Fibroblast of upper back skin (primary cell): ENCODE measurements at places on chromosomes 4 and X.

GRCh38 chr4:75916091-75916661 lies 13.9 kb upstream of the PPEF2 start:
- peak; percentile 23 for DNase-seq

- DNase-seq: no peak
Measured at GRCh38 chr4:67049446-67049845, 495.9 kb downstream of the CENPC start.

GRCh38 chrX:20767346-20767745 lies 500.6 kb upstream of the RPS6KA3 start:
- DNase-seq: no peak

DNA sequence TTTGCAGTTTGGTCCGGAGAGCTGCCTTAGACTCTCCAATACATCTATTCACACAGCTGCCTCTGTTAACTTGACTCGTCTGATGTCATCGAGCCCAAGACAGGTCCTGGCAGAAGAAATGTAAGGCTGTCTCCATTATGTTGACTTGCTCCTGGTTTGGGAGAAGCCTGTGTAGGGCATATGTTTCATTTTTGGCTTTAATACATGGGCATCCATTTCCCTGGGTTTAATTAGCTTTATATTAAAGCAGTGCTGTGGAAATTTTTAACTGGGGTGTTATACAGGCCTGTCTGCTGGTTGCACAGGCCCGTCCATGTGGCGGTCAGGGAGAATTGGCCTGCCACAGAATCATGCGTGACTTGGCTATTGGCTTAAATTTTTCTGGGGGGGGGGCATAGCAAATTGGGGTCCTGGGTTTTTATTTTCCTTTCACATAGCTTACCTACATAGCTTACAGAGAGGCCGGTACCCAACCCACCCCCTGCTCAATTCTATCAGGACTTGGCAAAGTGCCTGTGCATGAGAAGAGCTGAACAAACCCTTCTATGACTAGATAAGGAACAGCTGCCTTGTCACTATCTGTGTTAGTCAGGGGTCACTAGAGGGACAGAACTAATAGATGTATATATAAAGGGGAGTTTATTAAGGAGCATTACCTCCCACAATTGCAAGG lies 123.5 kb upstream of the WDR1 start:
- DNase-seq: no peak

DNA sequence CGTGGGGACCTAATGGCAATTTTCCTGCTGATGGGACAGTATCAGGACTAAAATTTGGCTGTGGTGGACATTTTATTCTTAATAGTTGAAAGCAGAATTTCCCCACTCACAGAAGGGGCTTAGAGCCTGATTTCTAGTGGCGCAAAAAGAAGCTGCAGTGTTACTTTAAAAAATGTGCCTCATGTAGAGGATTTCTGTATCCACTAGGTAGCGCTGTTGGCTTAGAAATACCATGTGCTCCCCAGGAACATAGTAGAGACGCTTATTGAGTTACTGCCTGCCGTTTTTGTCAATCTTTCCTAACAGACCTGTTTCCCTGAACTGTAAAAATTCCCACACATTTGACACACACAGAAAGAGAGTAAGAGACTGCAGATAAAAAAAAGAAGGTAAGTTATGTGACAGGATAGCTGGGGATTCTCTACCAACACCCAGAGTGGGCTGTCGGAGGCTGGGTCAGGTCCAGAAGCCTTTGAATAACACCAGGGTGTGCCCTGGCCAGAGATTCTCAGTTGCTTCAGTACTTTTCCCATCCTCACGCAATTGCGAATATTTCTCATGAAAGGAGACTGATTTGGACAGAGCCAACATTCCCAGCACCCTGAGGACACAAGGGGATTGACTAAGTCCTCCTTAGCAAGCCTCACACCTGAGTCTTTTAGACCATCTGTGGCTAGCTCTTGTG lies 88.4 kb downstream of the ZXDA start:
- DNase-seq: peak; percentile 32

- DNase-seq: no peak
Measured at GRCh38 chr4:159791334-159791733, 688.5 kb downstream of the RAPGEF2 start.

DNA sequence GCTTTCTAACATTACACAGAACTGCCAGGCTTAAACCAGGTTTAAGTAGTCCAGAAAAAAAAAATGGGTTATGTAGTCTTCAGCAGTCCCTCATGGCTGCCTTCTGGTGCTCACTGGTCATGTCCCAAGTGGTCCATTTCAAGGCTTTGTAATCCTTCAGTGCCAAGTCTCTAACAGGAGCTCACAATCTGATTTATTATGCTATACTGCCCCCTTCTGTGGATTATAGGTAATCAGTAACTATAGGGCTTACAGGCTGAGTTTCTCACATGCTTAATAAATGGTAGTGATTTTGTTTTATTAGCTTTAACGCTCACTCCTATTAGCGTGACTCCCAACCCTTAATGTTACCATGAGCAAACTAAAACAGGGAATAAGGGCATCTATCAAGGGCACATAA lies 92.5 kb upstream of the EDA2R start:
- DNase-seq: peak; percentile 39

- DNase-seq: no peak
Measured at GRCh38 chrX:153967536-153968224, 3.9 kb downstream of the HCFC1 start.

GRCh38 chr4:90852237-90852636 lies 725.0 kb downstream of the CCSER1 start:
- DNase-seq: no peak

GRCh38 chr4:178316211-178316610 lies 874.0 kb upstream of the AGA start:
- DNase-seq: no peak

DNA sequence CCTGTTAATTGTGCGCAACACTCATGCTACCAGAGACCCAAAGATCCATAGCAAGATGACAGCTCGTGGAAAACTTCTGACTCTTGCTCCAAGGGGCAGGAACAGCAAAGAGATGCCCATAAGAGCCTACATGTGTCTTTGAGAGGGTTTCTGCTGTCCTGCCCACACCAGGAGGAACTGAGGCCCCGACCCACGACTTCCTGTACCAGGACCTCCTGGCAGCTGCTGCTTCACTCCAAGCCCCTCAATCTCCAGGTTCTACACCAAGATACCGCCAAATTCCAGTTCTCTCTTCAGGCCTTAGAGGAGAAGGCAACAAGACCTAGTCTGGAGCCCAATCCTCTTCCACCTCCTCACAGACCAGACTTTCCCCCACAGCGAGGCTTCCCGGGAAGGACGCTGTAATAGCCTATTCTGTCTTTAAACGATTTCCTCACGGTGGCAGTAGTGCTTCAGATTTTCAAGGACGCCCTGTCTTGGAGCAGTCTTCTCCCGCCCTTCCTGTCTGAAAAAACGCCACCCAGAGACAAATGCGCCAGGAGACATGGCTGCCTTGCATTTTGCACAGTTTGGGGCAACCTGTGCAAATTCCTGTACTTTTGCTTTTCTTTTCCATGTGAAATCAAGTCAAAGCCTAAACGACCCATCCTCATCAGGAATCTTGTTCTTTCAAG lies 230.2 kb upstream of the STK26 start:
- no peak for DNase-seq

GRCh38 chr4:55512922-55513571 lies 33.7 kb downstream of the CLOCK start:
- peak; percentile 27 for DNase-seq

DNA sequence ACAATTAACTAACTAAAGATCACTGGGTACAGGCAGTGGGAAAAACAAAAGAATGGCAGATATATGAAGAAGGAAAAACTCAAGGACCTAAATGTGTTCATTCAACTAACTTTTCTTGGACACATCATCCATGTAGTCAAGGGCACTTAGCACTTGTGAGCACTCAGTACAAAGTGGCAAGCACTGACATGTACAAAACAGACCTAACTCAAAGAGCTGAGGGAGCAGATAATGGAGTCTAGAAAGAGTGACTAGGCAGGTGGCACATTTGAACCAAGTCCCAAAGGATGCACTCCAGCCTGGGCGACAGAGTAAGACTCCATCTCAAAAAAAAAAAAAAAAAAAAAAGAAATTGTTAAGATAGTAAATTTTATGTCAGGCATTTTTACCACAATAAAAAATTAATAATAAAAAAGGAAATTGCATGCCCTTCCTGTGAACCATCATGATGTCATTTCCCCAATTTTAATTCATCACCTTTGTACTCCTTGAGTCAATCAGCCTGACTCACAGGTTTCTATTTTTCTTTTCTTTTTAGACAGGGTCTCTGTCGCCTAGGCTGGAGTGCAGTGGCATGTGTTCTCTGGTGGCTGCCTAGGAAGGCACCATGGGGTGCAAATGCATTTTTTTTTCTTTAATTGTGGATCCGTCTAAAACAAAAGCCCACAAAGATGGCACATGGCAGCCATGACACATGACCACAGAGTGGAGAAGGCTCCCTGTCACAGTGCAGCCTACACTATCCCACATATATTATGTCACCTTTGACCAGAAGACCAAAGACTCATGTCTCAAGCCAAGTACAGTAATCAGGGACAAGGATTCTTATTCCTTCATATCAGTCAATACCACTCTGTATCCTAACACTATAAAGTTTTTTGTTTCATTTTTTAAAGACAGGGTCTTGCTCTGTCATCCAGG lies 91.9 kb downstream of the CHST7 start:
- no peak for DNase-seq

GRCh38 chr4:144627663-144628076 lies 18.3 kb upstream of the HHIP start:
- no peak for DNase-seq

DNA sequence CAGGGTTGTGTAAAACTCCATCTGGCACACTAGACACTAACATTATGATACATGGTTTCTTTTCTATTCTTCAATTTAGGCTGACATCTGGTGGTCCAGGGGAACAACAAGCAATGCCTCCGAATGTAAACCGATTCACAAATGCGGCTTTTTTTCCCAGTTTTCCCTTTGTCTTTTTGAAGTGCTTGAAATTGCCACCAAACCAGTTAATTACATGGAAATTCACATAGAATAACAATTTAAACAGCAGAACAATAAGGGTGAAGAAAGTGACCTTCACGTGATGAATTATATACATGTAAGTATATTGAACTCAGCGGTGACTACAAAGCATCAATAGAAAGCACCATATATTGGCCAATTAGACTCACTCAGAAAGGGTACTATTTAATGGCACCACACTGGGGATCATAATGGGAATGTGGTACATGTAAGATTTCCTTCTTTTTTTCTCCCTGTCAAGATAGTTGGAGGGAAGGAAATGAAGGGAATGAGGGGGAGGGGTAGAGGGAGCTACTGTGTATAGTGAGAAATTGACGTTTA lies 103.9 kb downstream of the MMRN1 start:
- DNase-seq: no peak

DNA sequence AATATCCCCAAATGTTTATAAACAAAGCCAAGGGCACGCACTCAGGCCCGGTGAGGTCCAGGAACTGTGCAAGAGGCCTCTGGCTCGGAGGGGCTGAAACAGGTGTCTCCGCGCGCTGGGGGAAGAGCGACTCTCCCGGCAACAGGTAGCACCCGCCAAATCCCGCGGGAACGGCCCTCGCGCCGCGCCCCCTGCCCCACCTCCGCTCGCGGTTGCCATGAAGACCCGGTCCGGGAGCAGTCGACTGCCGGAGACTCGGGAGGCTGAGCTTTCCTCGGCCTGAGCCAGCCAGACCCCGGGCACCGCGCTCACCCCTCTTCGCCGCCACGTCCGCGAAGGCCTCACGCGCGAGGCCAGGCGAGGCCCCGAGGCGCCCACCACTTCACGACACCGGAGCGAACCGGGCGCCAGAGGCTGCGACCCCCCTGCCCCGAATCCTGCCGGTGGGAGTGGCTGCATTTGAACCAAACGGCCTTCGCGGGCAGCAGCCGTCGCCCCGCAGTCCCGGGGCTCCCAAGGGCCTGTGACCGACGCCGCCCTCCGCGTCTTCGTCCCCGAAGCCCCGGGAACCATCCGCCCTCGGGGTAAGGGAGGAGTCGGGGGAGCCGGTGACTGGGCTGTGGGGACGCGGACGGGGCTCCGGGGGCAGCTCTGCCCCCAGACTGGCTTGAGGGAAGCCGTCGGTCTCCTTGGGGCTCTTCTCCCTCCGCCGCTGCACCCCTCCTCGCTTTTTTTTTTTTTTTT lies at the start of gene NSUN7:
TSS of gene NSUN7 (plus strand) at position 239 of the 744 bp plus-strand sequence. CDS start 739 bp downstream, outside the sequence.
- peak; percentile 31 for DNase-seq

DNA sequence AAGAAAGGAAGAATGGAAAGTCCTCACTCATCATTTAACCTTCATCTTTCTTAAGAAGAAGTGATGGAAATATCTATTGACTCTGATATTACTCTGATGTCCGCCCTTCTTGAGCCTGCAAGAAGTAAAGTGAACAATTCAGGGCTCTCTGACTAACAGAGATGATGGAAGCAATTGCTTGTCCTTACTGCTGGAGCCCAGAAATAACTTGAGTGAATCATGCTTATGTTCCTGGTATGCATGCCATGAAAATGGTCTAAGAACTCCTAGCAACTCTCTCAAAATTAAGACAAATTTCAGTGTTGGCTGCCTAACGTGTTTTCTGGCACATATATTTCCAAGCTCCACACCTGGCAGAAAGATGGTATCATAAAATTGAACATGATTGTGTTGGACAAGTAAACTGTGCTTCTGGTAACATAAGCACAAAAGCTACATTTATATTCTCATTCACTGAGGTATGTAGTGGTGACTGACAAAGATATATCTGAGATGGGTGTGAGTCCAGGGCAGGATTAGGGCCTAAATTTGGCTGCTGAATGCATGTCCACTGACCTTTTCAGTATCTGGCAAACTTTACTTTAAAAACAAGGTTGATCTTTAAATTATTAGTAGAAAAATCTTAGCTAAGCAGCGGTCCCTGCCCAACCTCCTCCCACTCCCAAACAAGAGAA lies 109.2 kb upstream of the OTUD4 start:
- DNase-seq: peak; percentile 80

GRCh38 chr4:182745237-182745636 lies 171.9 kb downstream of the DCTD start:
- DNase-seq: no peak

DNA sequence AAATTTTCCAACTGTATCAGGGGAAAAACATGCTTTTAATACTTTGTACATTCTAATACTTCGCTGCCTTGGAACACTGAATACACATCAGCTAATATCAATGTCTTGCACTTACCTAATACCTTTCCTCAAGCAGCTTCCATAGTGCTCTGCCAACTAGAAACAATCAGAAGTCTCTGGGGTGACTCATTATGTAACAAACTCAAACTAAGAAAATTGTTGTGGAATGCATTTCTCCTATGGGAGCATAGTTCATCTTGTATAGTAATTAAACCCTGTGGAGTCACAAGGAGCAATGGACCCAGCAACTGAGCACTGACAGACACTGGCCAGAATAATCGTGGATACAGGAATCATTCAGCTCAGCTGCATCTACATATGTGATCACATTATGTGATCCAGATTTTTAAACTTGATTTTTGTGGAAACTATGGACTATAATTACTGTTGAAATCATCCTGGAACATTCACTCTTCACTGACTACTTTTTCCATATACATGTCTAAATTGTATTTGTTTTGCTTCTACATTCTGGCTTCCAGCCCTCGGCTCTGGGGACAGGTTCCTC lies 496.9 kb downstream of the TMA16 start:
- no peak for DNase-seq

- no peak for DNase-seq
Measured at GRCh38 chr4:1170976-1171310, 1.4 kb downstream of the SPON2 start.
